ENCODE measurements at places on chromosomes 2 and 18.

DNA sequence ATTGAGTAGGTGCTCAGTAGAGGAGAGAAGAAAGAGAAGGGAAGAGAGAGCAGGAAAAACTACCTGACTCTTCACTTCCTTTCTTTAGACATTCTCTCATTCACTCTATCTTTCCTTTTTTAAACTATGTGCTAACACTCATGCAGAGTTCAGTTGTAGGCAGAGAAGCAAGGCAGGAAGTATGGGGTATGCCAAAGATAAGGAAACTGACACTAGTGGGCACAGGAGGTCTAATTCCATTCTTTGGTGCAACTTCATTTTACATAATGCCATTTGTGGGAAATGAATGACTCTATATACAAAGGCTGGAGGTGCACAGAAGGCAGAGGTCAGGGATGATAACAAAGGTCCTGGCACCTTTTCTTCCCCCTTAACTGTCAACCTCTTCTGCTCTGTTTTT is 35.1 kb upstream of the ACVR1 start:
- no peak for DNase-seq

- DNase-seq: no peak
These were observed 23.7 kb downstream of the PIEZO2 start for GRCh38 chr18:11125492-11126315.

DNA sequence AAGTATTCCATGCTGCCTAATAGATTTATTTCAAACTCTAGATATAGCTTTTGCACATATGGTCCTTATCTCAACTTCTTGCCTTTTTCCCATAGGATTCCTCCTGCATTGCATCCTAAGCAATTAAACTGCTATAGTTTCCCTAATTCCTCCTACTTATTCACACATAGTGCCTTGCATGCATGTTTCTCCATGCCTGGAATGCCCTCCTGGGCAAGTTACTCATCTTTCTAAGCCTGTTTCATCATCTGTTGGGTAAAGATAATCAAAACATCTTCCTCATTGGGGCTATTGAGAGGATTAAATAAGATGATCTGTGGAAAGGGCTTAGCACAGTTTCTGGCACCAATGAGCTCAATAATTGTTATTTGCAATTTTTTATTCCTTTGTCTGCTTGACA is 726.5 kb downstream of the SLC4A3 start:
- no peak for DNase-seq

DNA sequence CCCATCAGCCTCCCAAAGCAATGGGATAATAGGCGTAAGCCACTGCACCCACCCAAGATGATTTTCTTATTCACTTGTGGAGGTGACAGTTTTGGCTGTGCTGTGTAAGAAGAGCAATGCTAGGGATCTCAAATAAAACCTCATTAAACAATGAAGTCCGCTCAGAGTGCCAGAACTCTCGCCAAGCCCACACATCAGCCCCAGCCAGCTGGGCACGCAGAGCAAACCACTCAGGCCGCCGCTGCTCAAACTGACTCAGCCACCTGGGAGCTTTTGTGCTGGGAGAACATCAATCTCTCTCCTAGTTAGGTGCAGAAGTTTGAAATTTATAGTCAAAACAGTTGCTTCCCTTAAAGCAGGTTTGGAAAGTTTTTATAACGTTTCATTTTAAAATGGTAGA is 47.6 kb downstream of the RNF152 start:
- DNase-seq: no peak

DNA sequence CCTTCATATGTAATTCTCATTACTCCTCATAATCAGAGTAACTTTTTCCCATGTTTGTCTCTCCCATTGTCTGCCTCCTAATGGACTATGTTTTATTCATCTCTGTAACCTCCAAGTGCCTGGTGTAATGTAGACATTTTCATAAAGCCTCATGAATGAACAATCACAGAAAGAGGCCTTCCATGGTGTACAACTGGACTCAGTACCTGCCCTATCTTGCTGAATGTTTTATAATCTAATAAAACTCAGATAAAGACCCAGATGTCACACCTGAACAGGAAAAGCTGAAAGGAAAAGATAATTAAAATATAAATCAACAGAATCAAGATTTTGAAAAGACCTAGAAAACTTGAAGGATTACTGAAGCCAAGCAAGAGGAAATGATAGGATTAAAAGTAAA is 36.7 kb downstream of the RAB1A start:
- DNase-seq: no peak

DNA sequence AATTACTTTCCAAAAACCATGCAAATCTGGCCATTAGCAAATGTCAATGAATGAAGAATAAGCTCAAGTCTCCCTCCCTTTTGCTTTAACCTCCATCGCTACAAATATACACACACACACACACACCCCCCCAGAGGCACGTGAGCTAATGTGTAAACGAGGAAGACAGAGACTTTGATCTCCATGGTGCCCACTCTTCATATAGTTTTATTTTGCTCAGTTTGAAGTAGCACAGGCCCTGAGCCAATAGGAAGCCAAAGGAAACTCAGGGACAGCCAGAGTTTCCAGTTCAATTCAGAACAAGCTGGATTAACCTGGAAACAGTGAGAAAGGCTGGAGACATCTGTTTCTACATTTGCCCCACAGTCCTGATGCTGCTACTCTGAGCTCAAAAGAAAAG is 248.4 kb upstream of the MEIS1 start:
- no peak for DNase-seq

- no peak for DNase-seq
These were observed 469.7 kb upstream of the FANCL start for GRCh38 chr2:58710795-58711279.

DNA sequence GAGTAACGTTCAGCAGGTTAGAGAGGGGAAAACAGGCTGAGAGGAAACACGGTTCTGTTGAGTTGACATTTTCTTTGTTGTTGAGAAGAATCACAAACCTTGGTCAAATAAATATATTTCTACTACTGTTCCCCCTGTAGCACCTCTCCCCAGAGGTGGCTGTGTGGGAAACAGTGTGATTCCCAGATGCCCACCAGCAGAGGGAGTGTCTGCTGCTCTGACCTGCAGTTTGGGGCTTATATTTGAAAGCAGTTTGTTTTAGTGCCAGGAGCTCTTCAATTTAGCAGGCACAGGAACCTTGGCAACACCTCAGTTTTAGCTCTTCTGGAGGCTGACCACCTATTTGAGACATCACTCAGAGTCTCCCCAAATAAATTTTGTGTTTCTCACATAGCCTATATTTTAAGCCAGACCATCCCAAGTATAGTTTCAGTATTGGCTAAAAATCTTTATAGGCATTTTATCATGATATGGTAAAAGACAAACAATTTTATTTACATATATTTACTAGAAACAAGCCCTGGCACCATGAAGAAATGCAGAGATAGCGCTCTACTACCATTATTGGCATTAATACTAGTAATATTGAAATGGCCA is 75.7 kb downstream of the PIK3C3 start:
- DNase-seq: no peak

GRCh38 chr2:168694866-168695265 is 107.6 kb upstream of the NOSTRIN start:
- no peak for DNase-seq

DNA sequence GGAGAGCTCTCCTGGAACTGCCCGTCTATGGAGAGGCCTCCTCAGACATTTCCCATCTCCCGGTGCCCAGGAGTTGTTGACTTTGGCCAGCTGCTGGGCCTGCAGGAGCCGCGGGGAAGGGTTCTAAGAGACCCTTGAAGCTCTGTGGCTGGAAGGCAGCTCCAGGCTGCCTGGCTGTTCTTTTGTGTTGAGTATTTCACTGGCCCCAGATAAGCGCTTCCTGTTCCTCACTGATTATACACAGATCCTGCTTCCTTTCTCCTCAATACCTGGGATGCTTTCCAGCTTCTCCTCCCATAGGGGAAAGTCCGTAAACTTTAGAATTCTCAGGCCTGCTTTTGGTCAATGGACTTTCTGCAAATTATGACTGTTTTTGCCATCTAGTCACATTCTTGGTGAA is 57.8 kb downstream of the TGOLN2 start:
- no peak for DNase-seq

DNA sequence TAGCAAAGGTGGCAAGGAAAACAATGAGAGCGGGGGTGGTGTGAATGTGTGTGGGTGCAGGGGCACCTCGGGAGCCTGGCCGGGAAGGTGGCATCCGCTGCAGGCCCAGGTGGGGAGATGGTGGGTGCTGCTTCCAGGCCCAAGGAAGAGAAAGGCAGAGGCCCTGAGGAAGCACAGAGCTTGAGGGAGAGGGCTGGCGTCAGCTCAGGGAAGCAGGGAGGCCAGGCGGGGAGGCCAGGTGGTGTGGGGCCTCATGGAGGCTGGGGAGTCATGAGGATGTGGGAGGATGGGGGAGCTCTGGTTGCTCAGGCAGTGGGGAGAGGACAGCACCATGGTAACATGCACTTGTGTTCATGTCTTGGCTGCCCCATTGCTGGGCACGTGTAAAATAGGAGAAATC is 43.3 kb downstream of the AGAP1 start:
- DNase-seq: no peak

DNA sequence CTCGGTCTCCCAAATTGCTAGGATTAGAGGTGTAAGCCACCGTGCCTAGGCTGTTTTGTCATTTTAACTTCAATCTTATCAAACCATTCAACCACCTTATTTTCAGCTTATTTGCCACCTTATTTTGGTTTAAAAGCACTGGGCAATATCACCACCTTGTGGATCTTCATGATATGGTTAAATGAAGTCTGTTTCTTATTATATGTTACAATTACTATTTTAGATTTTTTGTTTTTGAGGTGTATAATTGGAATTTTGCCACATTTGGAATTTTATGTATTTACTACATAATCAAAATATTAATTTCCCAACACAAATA is 43.8 kb upstream of the SCN9A start:
- no peak for DNase-seq

DNA sequence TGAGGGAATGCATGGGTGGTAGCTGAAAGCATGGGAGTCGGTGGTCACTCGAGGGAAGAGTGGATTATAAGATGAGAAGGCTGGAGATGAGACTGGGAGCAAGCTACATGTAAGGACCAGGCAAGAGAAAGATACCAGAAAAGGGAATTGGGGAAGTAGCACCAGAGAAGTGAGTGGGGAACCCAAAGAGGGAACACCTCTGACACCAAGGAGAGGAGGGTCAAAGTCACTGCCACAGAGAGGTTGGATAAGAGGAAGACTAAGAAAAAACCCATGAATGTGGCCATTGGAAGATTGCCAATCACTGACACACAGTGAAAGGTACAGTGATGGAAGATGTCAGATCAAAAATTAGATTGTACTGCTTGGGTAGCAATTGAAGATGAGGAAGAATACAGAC is 473.9 kb downstream of the BCL11A start:
- DNase-seq: no peak

- no peak for DNase-seq
These were observed 744.3 kb upstream of the SOX11 start for GRCh38 chr2:4947911-4948310.

- no peak for DNase-seq
These were observed at the start of gene SLC9A2 for GRCh38 chr2:102619414-102620319. TSS of gene SLC9A2 (plus strand) at chr2:102619553. CDS start at chr2:102619849, 296 bp downstream.

DNA sequence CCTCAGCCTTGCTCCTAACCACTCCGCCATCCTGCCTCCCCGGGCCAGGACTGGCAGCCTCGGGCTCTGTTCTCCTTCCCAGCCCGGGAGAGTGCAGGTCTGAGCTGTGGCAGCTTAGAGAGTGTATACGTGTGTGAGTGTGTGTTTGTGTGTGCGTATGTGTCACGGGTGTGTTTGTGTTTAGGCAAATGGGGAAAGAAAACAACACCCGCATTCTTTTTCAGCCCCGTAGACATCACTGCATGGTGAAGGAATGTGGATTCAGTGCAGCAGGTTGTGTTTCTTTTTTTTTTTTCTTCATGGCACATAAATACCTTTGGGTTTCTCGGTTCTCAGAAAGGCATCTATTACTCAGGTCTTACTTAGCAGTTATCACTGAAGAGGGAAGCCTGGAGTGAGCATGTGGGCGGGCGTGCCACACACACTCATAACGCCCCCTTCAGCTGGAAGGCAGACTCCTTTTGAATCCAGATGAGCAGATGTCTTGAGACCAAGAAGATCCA is 44.2 kb downstream of the GLI2 start:
- no peak for DNase-seq

- no peak for DNase-seq
These were observed 479.1 kb upstream of the NRXN1 start for GRCh38 chr2:51511002-51511401.

- DNase-seq: no peak
These were observed 411.7 kb upstream of the NETO1 start for GRCh38 chr18:73279498-73279897.
